NCI-H2081 (cell line): ENCODE measurements at places on chromosomes 3 and 15.
A peak's percentile ranks its signal among the peaks of the same experiment; 100 is the strongest.

DNA sequence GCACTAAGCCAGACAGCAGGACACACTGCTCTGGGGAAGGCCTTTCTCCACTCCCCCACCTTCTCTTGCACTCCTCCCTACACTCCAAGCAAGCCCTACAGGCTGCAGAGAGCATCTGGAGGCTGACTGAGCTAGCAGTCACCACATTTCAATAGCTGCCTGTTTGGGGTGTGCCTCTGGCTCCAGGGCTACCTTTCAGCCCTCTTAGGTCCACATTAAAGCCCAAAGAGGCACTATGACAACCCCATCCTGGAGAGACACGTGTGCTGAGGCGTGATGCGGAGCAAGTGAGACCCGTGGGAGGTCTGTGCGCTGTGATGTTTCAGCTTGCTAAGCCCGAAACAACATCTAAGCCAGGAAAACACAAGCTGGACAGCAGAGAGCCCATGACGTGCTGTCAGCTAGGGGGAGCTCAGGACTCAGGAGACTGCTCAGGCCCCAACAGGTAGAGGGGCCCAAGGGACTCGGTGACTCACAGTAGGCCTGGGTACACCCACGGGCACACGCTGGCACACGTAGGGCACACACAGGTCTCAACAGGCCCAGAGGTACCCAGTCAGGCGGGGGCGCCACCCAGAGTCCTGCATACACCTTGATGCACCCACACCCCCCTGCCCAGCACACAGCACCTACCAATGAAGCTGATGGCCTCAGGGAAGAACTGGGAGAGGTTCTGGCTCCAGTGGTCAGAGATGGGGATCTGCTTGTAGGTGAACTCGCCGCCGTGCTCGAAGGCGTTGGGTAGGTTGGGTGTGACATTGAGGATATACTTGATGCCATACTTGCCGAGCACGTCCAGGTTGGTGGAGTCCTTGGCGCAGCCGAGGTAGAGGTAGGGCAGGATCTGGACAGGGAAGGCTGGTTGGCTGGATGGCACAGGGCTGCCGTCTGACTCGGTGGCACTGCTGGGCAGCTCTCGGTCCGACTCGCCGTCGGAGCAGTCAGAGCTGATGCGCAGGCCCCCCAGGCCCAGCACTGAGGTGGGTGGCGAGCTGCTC lies 2.8 kb downstream of the DUSP7 start:
- DNase-seq: no peak

DNA sequence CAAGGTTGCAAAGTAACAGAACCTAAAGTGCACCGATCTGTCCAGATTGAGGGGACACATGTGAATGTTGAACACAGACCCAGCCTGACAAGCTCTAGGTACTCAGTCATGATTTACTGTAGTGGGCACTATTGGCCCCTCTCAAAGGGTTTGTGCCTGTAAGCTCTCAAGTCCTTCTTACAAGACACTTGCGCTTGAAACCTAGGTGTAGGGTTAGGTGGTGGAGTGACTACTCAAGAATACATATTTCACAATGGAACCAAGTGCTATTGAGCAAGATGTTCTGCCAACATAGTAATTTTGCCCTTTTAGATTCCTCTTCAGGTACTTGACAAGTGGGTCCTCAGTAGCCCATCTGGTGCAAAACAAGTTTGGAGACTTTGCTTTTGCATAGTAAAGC lies 169.9 kb downstream of the AKAP13 start:
- DNase-seq: no peak

DNA sequence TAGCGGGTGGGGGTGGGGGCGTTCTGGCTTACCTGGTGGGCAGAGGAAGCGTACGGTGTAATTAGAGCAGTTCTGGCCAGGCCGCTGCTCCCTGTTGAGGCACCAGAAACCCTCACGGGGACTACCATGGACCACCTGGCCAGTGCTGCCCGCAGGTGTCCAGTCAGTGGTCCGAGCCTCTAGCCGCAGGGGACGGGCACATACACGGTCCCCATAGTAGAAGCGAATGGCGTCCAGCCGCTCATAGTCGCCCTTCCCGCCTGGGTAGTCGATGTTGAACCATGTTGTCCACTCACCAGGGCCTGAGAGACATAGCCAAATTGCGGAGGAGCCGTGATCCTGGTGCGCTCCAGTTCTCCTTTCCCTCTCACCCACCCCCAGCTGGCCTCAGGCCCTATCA lies 4.5 kb downstream of the CILP start:
- no peak for DNase-seq

DNA sequence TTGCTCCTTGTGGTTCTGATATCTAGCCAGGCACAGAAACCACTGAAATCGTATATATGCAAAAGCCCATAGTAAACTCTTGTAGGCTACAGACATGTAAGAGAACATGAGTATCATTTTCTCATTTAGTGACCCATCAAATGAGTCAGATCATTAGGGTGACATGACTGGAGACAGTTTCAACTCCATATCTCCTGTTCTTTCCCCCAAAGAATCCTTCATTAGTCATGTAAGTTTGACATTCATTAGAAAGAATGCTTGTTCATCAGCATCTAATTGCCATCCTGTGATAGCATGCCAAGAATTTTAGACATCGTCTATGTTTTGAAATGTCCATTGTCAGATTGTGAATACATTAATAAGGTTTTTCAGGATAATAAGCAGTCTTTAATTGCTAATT lies 264.9 kb upstream of the TPM1 start:
- DNase-seq: no peak

- DNase-seq: no peak
Observed at GRCh38 chr3:174387736-174388135, 471.4 kb upstream of the NAALADL2 start.

DNA sequence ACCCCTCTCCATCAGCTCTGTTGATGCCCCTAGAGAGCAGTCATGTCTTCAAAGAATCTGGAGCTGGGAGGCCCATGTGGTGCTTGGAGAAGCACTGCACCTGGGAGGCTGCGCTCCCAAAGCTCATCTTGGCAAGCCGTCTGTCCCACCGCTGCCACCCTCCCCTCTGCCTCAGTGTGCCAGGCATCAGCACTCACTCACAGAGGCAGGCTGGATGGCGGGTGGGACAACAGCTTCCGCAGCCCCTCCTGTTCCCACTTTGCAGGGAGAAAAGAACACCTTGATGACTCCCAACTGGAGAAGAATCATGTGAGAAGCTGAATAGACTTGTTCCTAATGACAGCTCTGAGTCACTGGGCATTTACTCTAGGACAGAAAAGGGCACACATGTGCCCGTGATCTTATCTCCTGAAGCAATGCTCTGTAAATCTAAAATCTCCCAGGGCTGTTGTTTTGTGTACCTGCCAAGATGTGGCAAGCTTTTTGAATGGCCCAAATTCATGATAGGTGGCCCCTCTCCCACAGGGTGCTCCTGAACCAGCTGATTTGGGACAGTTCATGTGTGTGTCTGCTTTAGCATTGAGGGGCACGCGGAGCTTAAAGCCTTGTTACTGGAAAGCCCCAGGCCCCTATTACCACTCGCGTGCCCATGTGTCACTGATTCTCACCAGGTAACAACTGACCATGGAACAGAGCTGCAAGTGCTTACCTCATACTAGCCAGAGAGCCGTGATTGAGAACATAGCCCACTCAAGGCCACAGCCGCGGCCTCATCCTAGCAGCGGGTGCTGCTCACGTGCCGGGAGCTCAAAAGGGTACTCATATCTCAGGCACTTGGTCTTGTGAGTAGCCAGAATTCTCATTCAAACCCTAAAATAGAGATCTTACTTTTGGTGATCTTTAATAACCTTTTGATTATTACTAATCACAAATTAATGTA lies 104.4 kb downstream of the DNAJB8 start:
- DNase-seq: no peak

- DNase-seq: peak; percentile 95
Observed at GRCh38 chr3:23945913-23946687, 1.0 kb downstream of the NR1D2 start.
